Common myeloid progenitor, CD34-positive (primary cell): ENCODE measurements at places on chromosomes 4 and X.

GRCh38 chr4:136818811-136819330 lies 713.4 kb downstream of the PCDH18 start:
- peak; percentile 52 for DNase-seq

- DNase-seq, result no peak
Measured at GRCh38 chr4:116599859-116600258, 485.5 kb downstream of the TRAM1L1 start.

DNA sequence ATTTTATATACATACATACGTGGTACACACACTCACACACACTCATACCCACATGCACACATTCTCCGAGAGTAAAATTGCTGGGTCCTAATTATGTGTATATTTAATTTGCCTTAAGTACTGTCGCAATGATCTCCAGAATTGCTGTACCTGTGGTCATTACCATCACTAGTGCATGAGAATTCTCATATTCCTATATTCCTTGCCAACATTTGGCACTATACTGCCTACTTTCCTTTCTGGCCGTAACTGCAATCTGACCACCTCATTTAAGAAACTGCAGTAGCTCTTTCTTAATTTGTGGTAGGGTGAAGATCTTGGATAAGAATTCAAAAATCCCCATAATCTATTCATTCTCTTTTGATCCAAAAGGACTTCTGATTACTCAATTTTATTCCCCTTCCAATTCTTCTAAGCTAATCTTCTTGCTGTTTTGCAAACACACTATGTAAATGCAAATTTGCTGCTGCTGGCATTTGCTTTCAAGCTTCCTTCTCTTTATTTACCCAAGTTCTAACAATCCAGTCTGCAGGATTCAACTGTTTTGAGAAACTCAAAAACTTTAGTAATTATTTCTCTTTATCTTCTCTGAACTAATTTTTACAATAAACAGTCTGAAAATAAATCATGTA lies 45.1 kb downstream of the ASIC5 start:
- DNase-seq, result no peak

DNA sequence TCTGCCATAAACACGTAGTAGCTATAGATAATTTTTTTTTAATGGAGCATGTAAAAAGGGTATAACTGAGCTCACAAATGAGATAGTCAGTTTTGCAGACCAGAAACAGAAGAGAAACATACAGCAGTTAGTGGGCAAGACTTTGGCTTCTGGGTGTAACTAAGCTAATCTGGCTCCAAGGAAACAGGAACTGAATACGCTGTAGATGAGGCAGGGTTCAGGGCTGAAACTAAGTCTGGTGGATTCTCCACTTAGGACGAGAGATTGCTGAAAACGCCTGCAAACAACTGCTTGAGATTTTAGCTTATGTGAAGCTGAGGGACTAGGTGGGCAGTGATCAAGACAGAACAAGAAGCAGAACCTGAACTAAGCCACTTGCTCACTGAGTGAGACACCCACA lies 91.7 kb downstream of the SMIM20 start:
- no peak for DNase-seq

DNA sequence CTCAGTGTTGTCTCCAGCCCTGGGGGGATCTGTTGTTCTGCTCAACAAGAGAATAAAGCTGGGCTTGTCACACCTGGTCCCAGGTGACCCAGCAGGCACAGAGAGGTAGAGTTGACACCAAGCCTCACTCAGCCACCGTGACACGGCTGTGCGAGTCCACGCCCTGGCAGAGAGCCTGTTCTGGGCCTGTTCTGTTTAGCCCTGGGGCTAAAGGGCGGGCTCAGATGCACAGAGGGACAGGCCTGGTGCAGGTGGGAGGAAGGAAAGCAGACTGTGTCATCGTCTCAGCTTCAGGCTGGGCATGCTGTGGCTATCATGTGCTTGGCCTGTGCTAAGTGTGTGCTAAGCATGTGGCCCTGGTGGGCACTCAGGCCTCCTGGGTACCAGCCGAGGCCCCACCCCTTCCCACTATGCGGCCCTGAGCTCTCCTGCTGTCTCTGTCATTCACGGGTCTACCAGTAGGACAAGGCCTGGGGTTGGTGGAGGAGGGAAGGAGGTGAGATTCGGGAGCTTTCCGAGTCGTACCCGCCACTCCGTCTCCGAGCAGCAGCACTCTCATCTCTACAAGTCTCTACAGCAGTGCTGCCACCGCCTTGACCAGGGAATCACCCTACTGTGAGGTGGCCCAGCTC lies 10.8 kb downstream of the WFS1 start:
- no peak for DNase-seq

- no peak for DNase-seq
Measured at GRCh38 chr4:146202665-146203064, 11.7 kb upstream of the REELD1 start.

- no peak for DNase-seq
Measured at GRCh38 chr4:118085700-118086099, 51.4 kb downstream of the NDST3 start.

- peak; percentile 19 for DNase-seq
Measured at GRCh38 chr4:95693594-95693993, 144.8 kb upstream of the UNC5C start.

DNA sequence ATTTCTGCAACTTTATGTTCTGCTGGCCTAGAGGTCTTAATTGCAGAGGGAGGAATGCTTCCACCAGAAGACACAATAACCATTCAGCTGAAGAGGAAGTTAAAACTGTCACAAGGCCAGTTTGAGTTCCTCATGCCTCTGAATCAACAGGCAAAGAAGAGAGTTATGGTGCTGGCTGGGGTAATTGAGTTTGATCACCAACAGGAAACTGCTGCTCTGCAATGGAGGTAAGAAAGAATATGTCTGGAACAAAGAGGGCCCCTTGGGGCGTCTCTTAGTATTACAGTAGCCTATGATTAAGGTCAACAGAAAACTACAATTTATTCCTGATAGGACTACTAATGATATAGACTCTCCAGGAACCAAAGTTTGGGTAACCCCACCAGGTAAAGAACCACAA lies 744.0 kb downstream of the FSTL5 start:
- DNase-seq, result peak; percentile 53

GRCh38 chrX:134764202-134764785 lies 106.0 kb upstream of the PLAC1 start:
- peak; percentile 38 for DNase-seq

GRCh38 chr4:6749340-6750171 lies 33.0 kb upstream of the KIAA0232 start:
- DNase-seq, result no peak

DNA sequence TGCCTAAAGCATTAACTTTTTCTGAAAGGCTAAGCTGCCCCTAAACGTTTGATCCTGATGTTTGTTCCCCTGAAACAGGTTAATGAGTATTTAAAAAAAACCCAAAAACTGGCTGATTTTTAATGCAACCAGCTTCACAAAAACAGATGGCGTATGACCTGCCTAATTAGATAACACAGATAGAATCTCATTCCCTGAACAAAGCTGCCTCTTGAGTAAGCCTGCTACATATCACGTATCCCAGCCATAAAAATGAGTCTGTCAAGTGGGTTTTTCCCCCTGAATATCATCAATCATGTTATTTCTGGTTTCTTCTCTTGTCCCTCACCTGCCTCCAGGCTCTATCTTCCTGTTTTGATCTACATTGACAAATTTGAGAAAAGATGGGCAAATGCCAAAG lies 154.2 kb upstream of the FAM9B start:
- DNase-seq, result no peak

DNA sequence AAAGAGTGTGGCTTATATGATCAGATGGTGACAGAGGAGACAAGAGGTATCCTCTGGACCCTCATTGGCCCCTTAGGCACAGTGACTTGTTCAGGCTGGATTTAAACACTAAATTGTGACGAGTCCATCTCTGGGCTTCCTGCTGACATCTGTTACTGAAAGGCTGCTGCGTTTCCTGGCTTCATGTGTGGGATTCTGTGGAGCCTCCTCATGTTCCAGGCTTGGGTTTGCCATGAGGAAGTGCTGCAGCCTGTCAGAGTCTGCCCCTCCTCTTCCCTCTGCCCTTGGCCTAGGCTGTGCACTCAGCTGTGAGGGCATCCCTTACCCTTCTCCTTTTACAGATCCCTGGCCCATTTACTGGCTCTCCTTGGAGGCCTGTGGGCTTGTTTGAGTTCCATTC lies 159.1 kb upstream of the TTC29 start:
- DNase-seq, result no peak

DNA sequence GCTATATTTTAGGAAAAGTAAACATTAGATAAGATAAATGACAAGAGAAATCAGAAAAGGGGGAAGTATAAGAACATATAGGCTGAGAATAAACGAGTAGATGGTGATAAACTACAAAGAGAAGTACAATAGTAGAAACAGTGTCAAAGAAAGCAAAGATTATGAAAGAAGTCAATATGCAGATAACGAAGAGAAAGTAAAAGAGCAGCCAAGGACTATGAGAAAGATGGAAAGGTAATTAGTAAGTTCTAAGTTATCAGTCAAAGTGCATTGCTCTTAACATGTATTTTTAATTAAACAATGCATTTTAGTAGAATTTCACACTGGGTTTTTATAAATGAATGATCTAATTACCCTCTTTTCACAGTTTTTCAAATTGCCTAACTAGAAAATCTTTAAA lies 1801.3 kb upstream of the PCDH10 start:
- DNase-seq, result no peak

DNA sequence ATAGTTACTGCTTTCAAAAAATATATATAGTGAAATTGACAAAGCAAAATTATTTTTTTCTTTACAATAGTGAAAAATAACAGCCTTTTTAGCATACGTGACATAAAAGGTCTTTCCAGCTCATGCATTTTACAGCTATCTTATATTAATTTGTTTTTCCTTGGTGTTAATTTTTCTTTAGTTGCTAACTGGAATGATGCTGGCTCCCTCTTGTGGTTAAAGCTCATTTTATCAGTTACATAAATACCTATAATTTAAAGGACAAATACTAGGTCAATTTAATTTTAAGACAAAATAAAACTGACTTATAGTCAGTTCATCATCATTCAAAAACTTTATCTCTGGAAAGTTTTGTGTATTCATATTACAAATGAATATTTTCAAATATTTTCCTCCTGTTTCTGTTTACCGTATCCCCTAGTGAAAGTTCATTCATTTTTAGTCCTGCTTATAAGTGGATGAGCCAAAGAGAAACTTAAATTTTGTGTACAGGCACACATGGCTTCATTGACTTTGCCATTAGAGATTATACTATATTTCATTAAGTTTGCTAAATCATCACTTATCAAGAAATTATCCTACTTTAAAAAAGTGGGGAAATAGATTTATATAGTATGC lies 9.9 kb upstream of the ANAPC4 start:
- DNase-seq, result peak; percentile 66

DNA sequence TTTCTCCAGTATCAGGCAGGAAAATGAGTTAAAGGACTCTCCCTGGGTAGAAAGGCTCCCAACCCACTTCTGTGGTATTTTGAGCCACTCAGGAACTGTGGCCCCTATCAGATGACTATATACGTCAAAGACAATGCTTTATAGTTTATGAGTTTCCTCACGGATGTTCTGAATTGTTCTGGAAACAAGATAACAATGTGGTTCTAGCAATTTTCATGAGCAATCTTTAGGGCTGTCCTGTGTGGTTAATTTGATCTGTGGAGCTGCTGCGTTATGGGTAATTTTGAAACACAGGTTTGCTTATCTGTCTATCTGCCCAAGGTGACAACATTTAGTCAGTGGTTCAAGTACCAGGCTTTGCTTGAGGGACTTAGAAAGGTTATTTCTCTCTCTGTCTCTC lies 46.7 kb upstream of the IL2 start:
- DNase-seq, result peak; percentile 89

- DNase-seq, result peak; percentile 14
Measured at GRCh38 chrX:72169008-72169728, 12.4 kb upstream of the PIN4 start.

DNA sequence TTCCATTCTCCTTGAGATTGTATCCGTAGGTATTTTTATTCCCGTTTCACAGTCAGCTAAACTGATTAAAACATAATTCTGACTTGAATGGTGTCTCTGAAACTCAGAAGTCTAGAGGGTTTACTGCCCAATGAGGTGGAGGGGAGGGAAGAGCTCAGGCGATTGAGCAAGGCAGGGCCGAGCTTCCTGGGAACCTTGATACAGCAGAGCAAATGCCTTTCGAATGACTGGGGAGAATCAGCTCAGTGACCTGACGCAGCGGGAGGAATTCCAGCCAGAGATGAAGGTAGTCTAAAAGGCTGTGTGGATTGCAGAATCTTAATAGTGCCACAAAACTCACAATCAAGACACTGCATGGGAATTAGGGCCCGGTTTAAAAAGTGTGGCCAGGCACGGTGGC lies 233.6 kb downstream of the EVC2 start:
- no peak for DNase-seq

DNA sequence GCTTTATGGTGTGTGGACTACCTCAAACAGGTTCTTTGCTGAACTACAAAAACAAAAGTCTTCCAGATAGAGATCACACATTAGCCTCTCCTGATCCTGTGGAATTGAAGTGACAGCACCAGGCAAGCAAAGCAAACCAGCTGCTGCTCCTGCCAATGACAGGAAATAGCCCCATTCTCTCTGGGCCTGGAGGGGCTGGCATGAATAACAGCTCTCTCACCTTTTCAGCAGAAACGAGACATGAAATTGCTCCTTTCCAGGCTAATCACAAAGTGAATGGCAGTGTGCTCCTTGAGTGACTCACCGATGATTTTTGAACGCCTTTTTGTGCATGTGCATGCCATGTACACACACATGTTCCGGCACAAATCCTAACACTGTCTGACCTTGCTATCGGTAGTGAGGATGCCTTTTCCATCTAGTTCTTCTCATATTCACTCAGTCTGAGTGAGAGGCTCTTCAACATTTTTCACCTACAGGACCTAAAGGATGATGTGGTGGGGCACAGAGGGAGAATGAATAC lies 24.4 kb downstream of the MFAP3L start:
- DNase-seq, result no peak

GRCh38 chr4:122796801-122797404 lies 29.7 kb upstream of the FGF2 start:
- no peak for DNase-seq

GRCh38 chr4:15649914-15650545 lies 5.1 kb downstream of the FBXL5 start:
- peak; percentile 90 for DNase-seq

DNA sequence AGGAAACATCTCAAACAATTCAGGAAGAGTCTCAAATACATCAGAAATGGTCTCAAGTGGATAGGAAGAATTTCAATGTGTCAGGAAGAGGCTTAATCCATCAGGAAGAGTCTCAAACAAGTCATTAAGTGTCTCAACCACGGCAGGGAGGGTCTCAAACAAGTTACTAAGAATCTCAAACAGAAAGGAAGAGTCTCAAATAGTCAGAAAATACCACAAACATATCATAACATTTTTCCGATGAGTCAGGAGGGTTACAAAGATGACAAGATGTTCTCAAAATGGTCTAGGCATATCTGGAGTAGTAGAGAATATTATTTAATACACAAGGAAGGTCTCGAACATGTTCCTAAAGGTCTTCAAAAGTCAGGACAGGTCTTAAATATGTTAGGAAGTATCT lies 109.3 kb upstream of the USP9X start:
- no peak for DNase-seq

DNA sequence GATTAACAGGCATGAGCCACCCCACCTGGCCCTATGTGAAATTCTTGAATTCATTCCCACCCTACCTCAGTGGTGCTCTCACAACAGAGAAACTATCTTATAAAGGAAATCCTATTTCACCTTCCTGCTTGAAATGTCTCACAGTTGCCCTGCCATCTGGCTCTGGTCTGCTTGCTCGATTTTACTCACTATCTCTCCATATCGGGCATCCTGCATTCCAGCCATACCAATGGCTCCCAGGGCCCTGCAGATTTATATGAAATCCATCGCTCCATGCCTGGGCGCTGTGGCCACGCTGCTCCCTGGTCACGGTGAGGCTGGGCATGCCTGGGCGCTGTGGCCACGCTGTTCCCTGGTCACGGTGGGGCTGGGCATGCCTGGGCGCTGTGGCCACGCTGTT lies 15.8 kb downstream of the SORBS2 start:
- DNase-seq, result no peak
